ENCODE measurements at places on chromosomes 12 and 14.

- peak; percentile 48 for DNase-seq
These were observed 22.0 kb downstream of the TTC9 start for GRCh38 chr14:70663707-70664179.

DNA sequence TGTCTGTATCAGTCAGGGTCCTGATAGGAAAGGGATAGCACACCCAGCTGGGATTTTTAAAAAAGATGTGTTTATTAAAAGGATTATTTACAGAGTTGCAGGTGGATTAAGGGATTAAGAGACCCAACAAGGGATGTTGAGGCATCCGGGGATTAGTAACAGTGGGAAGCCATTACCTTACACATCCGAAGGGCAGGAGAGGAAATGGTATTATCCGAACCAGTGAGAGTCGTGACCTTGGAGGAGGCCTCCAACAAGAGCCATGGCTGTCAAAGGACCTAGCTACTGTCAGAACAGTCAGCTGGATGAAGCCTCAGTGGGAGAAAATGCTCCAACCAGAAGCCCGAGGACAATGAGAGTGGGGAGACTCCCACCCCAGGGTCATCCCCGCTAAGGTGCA is 146.3 kb upstream of the KRAS start:
- DNase-seq: no peak

GRCh38 chr12:47758834-47759690 is at the start of gene RAPGEF3:
Gene RAPGEF3, minus strand, starts transcription at chr12:47758880. Its CDS starts 324 bp downstream, at chr12:47758556.
- DNase-seq: peak; percentile 78

DNA sequence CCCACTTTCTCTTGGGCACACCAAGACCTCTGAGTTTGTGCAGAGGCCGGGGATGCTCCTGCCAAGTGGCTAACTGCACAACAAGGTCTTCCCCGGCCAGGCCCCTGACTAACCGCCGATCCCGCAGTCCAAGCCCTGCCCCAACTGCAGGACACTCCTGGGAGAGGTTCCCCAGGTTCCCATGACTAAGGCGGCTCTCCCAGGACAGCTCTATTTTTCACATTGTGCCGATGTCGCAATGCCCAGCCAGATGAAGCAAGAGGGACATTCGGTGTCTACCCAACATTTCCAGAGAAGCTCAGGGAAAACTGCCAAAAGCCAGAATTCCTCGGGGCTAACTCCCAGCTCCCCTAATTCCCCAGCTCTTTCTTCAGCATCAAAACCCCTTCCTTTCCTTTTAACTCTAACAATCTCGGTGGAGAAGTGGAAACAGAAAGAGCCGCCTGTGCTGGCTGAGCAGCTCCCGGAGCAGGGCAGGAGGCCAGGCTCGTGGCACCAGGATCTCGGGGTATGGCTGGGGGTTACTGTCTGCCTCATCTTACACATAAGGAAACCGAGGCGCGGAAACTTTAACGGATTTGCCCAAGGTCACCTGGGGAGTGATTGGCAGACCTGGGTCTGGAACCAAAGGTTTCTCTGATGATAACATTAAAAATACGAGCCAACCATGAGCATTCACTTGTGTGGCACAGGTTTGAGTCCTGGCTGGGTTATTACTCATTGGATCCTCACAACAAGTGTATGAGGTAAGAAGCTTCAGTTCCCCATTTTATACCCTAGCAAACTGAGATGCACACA is 318.2 kb downstream of the BCL11B start:
- no peak for DNase-seq

DNA sequence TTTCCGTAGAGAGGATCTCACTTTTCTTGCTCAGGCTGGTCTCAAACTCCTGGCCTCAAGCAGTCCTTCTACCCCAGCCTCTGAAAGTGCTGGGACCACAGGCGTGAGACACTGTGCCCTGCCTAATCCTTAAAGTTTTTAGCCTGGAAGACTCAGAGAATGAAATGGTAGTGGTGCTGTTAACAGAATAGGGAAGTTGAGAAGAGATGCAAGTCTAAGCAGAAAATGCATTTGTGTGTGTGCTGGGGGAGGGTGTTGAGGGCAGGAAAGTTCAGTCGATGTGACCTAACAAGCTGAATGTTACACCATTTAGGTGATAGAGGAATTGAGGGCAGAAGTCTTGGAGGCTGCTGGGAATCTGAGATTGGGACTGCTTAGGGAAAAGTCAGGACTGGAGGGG is 6.9 kb upstream of the TUBA1A start:
- DNase-seq: no peak

DNA sequence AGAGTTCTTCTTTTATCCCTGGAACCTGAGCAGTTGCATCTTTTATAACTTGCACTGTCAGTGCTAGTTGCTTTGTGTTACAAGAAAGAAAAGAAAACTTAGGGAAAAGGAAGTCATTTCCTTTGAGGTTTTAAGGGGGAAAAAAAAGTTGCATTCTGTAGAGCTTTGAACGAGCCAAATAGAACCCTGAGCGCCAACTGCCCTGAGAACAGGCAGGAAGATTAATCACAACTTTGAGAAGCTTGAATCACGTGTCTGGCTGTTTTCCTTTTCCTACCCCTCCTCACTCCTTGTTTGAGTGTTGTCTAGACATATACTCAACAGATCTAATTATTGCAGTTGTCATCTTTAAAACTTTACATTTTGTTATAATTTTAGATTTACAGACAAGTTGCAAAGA is 12.5 kb downstream of the PCNX1 start:
- no peak for DNase-seq

DNA sequence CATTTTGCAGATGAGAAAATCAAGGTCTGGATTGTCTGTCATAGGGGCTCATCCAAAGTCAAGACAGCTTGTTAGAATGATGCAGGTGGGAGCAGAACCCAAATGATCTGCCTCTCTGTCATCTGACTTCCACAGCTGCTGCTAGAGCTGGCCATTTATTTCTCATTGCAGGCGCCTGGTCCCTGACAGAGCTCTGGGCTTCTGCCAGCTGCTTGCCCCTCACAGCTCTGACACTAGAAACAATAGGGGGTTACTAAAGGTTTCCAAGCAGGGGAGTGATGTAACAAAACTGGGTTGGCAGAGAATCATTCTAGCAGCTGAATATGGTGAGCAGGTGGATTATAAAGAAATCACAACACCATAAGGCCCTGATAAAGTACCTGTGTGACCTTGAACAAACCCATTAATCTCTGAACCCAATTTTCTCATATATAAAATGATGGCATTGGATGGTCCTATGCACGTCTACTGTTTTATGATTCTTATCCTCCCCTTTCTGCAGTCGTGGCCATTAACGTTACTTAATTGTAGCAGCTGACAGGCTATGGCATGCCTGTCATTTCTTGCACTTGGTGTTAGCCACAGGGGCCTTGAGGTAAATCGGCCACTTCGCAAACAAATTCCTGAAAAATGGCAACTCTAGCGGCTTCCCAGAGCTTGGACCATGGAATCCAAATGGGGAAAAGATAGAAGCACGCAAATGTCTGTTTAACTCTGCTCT is 134.6 kb downstream of the RMST start:
- no peak for DNase-seq

DNA sequence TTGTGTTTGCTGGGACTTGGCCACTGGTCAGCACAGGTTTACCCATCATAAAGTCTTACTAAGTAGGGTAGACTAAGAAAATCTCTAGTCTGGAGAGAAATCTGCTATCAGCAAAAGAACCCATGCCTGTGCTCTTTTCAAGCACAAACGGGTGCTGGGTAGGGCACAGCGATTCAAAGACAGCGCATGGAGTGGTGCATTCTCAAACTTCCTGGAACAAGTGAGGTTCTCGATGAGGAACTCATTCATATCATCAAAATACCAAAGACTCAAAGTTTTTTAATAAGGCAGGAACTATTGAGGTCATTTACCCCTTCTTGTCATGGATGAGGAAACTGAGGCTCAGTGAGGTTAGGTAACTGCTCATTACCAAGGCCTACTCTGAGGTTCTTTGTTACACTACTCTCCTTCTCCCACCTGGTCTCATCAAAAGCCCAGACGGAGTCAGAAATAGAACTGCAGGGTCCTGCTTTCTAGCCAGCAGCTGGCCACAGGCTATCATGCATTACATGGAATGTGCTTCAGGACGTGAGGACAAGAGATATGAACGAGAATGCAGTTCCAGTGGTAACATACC is 390.3 kb downstream of the ZFP36L1 start:
- no peak for DNase-seq

DNA sequence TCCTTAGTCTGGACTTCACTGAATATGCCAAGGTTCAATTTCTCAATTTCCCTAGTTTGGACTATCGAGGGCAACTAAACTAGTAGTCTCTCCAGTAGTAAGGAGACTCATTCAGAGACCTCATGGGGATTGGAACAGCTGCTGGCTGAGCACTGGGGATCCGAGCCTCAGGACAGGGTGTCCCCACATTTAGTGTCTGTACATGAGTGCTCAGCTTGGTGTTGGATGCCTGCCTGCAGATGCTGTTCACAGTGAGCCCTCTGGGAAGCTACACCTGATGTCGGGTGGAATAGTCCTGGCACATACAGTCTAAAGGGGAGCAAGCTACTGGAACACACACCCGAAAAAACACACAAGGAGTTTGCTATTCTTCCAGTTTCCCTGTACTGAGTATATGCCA is 820 bp upstream of the FGF23 start:
- no peak for DNase-seq

DNA sequence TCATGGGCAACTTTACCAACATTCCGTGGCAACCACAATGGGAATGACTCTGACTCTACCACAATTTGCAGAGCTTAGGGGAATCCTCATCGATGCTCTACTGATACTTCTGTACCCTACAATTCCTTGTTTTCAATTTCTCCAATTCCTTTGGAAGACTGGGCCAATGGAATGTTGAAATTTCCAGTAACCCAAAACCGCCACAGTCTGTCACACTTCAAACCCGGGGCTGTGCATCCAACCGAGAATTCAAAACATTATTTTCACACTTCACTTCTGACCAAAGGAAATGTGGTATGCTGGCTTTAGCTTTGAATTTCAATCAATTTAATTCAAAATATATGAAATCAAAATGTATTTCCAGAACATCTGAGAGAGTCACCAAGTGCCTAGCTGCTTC is 951.4 kb downstream of the VRK1 start:
- DNase-seq: no peak

DNA sequence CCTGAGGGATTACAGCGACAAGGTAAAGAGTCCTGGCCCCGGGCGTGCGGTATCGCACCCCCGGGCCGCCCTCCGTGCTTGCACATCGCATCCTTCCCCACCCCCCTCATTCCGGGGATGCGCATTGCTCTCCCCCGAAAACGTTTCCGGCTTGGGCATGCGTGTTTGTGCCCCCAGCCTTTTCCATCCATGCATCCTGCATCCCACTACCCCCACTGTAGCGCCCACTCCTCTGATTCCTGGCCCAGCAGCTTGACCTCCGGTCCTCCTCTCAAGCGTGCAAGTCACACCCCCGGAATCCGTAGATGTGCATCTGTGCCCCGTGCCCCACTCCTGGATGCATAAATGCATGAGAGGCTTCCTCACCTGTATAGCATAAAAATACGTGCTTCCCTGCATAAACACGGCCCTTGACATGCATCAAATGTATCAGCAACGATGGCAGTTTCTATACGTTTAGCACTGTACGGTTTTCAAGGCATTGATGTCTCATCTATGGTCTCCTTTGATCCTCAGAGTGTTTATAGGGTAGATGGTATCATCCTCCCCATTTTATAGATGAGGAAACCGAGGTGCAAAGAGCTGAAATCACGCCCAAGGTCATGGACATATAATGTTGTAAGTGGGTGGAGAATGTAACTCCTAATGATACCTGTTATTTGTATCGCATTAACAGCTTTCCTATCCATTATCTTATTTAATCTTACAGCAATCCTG is 484 bp downstream of the RIC8B start:
- no peak for DNase-seq

- no peak for DNase-seq
These were observed 30.5 kb upstream of the MAX start for GRCh38 chr14:65132855-65133254.

DNA sequence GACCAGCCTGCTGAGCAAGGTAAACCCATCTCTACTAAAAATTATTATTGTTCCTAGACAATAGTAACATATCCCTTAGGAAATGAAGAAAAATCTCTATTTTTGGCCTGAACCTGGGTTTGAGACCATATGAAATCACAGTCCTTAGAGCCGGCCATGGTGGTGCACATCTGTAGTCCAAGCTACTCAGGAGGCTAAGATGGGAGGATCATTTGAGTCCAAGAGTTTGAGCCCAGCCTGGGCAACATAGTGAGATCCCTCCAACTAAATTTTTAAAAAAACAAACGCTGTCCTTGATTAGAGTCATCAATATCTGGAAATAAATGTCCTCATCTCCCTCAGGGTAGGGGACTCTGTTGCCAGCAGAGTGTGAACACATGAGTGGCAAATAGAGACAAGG is 34.6 kb downstream of the RPS29 start:
- no peak for DNase-seq

DNA sequence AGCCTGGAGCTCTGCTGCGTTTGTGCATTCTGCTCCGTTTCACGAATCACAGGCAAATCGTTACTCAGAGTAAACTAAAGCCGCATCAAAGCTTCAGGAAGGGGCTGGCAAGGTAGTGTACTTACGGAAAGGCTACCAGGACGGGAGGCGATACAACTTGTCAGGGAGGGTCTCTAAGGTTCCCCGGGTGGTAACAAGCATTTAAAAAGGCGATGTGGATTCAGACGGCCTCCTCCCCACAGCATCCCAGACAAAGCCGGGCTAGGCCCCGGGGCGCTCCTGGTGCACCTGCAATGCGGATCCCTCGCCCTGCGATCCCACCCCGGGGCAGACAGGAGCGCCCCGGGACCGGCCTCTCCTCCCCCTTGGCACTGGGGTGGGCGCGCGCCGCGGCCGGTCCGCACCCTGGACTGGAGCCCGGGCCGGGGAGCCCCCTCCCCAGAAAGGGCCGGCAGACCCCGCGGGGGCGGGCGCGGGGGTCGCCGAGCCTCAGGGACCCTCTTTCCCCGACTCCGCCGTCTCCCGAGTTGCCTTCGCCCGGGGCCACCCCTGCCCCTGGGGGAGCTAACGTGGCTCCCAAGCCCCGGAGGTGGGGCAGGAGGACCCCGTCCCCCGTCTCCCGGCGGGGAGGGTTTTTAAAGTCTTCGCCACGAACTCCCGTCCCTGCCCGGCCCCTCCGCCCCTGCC is 718 bp downstream of the CCDC92 start:
- DNase-seq: peak; percentile 37

DNA sequence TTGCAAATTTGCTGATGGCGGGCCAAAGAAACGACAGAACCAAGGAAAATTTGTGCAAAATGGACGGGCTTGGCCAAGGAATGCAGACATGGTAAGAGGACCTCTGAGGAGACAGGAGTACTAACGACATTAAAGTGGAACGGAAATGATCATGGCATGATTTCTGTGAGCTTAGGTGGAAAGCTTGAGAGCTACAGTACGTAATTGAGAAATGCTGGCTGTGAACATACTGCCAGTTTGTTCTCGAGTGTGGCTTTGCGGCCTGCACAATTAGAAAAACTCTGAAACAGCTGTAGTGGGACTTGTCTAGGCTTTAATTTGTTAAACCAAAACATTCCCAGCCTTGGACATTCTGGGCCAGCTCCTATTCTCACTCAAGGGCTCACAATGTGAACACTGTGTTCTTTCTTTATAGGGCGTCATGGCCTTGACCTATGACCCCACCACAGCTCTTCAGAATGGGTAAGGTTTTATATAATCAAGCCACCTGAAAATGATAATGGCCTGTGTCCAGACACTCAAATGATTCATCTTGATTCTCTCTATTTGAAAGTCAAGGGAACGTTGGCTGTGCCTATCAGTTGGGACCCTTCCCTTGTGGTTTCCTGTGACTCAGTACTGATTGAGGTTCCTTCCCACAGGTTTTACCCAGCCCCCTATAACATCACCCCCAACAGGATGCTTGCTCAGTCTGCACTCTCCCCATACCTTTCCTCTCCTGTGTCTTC is 48.5 kb downstream of the BAZ2A start:
- no peak for DNase-seq

GRCh38 chr12:85711735-85712390 is 124.3 kb downstream of the RASSF9 start:
- no peak for DNase-seq

- no peak for DNase-seq
These were observed 82.3 kb downstream of the DENND5B start for GRCh38 chr12:31508436-31509150.
